CD4-positive, alpha-beta T cell treated with Interleukin-4 for 1 hour (primary cell): ENCODE measurements at places on chromosomes 5 and 9.

DNA sequence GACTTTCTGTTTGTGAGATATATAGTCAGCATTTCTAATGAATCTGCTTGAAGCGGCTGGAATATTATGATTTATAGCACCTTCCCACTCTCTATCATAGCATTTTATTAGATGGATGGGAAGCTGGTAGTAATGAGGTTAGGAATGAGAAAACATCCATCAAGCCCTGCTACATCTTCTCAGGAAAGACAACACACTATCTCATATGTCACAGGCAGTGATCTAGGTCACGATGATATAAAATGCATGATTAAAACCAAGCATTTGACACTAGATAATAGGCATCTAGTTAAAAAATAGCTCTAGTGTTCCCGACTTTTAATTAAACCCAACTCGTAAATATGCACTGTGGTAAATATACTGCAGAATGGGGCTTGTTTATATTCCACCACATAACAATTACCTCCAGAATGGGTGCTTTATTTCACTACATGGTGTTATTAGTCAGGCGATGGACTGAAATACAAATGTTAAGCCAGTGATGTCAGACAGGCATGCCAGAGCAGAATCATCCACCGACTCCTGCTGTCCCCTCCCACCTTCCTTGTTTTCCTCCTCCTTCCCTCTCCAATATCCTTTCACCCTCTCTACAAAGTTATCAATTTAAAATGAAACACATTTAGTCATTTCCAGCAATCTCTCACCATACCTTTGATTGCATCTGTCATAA lies 286.8 kb downstream of the SPATA31D1 start:
- no peak for DNase-seq

GRCh38 chr9:99095565-99095964 lies 9.3 kb upstream of the TGFBR1 start:
- DNase-seq: no peak

GRCh38 chr9:135887585-135888050 lies 19.7 kb downstream of the CAMSAP1 start:
- peak; percentile 51 for DNase-seq

- no peak for DNase-seq
Measured at GRCh38 chr9:69535911-69536310, 136.3 kb downstream of the APBA1 start.

GRCh38 chr5:16934677-16935153 lies 1.4 kb downstream of the MYO10 start:
- DNase-seq: no peak

DNA sequence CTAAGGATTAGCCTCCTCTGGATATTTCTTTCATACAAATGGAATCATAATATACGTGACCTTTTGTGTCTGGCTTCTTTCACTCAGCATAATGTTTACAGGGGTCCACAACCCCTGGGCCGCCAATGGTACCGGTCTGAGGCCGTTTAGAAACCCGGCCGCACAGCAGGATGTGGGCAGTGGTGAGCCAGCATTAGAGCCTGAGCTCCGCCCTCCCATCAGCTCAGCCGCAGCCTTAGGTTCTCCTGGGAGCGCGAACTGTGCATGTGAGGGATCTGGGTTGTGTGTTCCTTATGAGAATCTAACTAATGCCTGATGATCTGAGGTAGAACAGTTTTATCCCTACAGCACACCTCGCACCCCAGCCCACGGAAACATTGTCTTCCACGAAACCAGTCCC lies 229.7 kb downstream of the ICE1 start:
- no peak for DNase-seq

GRCh38 chr9:13688990-13689600 lies 409.6 kb upstream of the MPDZ start:
- DNase-seq: no peak

- DNase-seq: no peak
Measured at GRCh38 chr5:14908172-14908571, 36.6 kb upstream of the ANKH start.

GRCh38 chr5:122322801-122323548 lies 10.9 kb downstream of the SNCAIP start:
- no peak for DNase-seq

DNA sequence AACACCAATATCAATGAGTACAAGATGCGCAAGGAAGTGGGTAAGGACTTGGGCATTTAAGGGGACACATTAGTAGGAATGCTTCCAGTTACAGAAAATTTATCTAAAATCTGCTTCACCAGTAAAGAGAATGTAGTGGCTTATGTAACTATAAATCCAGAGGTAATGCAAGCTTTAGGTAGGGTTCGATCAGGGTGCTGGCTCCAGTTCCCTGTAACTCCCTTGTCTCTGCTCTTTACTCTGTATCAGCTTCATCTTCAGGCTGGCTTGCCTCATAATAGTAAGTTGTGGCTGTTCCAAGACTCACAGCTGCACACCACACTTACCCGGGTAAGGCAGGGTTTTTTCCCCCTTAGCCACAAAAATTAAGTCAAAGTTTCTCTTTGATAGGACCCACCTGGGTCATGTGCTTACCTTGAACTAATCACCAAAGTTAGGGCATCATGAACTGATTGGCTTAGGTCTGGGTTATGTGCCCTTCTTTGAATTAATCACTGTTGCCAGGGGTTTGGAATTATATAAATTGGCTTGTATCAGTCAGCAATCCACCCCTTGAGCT lies 35.5 kb downstream of the ARHGEF37 start:
- no peak for DNase-seq

GRCh38 chr5:172336676-172337285 lies 53.2 kb upstream of the UBTD2 start:
- DNase-seq: no peak

DNA sequence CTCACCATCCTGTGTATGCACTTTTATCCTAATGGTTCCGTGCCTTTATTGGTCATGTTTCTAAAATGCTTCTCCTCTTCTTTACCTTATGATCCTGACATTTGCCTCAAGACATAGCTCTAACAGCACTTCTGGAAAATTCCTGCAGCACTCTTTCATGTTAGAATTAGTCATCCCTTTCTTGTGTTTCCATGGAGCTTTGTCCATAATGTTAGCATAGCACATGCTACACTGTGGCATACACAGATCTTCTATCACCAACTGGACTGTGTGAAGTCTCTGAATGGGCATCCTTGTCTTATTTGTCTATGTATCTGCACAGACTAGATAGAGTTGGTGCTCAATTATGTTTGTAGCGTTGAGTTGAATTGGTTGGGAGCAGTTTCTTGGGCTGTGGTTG lies 2.0 kb downstream of the SCGB3A2 start:
- DNase-seq: no peak
